ENCODE measurements at places on chromosomes 4 and X.

DNA sequence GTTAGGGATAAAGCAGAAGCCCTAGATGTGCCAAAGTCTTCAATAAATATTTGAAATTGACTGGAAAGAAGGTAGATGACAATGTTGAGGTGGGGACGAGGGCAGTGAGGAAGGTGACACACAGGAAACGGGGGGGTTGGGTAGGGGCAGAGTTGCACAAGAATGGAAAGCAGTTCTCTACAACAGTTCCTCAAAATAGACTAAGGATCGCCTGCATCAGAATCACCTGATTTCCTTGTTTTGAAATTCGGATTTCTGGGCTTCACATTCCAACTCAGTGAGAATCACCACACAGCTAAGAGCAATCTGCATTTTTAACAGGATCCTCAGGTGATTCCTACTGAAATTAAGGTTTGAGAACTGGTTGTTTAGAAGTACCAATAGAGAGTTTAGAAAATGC lies 70.6 kb downstream of the ARFIP1 start:
- no peak for DNase-seq

GRCh38 chr4:40702800-40703151 lies 47.0 kb upstream of the NSUN7 start:
- DNase-seq: peak; percentile 76

DNA sequence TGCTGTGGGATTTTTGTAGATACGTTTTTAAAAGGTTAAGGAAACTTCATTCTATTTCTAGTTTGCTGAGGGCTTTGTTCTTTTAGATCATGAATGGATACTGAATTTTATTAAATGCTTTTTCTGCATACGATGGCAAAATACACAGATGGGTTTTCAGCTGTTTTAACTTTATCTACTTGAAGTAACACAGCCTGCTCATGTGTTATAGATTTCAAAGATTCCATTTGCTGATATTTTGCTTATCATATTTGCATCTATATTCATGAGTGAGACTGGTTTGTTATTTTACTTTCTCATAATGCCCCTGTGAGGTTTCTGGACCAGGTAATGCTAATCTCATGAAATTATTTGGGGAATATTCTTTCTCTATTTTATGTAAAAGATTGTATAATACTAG lies 34.5 kb upstream of the HERC5 start:
- no peak for DNase-seq

DNA sequence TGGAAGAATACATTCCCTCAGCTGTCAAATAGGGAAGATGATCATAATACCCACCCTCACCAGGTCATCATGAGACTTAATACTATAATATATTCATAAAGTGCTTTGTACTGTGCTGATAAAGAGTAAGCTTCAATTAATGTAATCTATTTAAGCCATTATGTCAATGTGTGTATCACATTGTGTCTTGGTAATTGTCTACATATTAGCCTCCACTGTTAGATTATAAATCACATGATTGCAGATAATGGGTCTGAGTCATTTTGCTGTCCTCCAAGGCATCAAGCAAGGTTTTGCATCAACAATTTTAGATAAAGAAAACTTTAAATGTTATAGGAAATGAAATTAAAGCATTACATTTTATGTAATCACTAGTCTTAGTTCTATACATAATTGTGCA lies 45.2 kb upstream of the CEP135 start:
- no peak for DNase-seq

DNA sequence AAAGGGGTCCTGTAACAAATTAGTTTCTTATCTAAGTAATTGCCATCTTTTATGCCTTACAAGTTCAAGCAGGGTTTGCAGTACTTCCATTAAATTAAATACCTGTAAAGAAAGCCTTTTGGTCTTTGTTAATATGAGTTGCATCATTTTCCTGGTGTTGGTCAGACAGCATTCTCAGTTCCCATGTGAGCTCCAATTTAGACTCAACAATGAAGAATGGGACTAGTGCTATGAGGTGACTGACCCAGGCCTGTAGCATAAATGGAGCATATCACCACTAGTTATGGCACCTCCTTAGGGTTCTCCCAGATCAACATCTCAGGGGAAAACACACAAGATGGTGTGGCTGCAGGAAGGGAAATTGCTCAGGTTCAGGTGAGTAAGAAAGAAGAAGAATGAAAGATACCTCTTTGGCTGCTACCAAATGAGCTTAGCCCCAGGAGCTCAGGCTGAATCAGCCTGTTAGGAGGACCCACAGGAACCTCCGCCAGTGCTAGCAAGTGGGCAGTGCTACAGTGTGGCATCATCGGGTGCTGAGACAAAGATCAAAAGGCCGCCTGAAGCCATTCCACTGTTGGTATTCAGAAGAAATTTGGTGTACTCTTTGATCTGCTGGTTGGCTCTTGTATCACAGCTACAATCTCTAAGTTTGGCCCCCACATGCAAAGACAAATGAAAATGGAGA lies 1.8 kb downstream of the TTC29 start:
- no peak for DNase-seq

DNA sequence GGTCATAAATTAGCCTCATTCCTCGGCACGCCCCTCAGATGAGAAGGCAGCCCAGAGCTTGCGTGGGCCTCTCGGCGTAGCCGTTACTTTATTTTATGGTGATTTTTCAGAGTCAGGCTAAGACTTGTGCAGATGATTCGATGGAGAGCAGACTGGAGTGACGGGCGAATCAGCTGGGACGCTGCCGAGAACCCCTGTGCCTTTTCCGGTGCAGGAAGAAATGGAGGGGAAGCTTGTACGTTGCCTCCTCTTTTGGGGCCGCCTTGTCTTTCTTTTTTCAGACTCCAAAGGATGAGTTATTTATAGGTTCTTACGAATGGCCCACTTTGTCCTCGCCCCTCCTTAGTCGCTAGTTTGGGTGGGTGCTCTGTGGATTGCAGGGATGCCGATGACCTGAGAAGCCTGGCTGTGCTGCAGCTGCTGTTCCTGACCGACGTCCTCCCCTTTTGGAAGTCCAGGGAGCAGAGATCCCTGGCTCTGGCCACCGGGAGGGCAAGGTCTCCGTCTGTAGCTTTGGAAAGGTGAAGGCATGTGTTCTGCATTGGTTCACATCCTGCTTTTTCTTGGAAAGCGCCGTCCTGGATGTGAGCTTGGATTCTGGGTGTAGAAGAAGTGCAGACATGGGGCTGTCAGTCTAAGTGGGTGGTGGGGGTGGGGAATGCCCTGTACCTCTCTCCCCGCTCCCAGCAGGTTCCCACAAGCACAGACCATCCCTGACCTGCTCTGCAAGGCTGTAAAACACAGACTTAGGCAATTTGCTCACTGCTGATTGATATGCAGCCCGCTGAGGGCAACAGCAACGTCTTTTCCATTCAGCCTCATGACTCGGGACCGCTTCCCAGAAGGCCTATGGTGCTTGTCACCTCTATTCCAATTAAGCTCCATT lies 9.3 kb downstream of the SORCS2 start:
- no peak for DNase-seq

DNA sequence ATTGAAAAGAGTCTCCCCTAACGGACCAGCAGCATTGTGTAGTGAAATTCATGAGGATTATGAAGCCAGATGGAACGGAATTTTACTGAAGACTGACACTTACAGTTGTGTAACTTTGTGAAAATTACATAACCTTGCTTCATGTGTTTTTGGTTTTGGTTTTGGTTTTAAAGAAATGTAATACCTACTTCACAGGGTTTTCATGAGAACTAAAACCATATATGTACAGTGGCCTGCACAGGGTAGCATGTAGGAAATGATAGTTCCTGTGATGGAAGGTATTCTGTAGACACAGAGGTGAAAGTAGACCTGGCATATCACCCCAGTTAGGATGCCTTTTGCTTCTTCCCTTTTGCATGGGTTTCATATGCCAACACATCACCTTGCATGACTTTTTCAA lies 247.0 kb downstream of the BANK1 start:
- DNase-seq: no peak

DNA sequence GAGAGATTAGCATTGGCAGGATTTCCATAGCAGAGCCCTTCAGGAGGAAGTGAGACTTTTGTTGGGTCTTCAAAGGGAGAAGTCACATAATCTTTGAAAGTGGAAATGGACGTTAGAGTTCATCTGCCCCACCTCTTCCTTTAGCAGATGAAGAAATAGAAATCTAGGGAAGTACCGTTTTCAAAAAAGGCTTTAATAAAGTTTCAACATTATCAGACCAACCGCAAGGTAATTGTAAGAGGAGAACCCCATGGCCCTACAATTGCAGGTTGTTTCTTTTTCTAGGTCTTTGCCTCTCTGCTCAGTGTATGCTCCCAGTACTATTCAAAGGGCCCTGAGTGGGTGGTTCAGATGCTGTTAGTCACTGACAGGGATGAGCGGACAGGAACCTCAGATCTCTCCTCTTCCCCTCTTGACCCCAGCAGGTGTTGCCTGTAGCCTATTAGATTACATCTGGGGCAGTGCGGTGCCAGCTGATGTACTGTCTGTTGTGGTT lies 48.6 kb upstream of the AP1S2 start:
- no peak for DNase-seq

GRCh38 chr4:100461807-100462605 lies 55.8 kb downstream of the EMCN start:
- DNase-seq: no peak

DNA sequence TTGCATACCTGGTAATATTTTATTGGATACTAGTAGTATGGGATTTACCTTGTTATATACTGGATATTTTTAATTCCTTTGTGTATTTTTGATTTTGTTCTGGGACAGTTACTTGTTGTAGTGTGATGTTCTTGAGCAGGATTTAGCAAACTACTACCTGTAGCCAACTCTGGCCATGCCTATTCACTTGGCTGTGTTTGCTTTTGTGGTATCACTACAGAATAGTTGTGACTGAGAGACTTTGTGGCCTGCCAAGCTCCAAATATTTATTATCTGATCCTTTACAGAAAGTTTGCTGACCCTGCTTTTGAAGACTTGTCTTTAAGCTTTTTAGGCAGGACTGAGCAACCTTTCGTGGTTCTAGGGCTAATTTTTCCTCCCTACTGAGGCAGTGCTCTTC lies 17.8 kb downstream of the ZCCHC4 start:
- no peak for DNase-seq

DNA sequence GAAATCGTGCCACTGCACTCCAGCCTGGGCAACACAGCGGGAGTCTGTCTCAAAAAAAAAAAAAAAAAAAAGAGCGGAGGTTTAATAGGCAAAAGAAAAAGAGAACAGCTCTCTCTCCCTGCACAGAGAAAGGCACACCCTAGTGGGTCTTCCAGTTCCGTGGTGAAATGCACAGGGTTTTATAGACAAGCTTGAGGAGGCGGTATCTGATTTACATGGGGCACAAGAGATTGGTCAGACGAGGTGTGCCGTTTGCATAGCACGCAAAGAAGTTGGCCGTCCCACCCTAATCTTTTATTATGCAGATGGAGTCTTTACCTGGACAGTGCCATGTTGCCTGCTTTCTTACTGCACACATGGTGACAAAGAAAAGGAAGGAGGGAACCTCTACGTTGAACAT lies 33.5 kb upstream of the REST start:
- no peak for DNase-seq

GRCh38 chr4:74654230-74654681 lies 140.1 kb downstream of the BTC start:
- DNase-seq: no peak

All from stimulated activated naive CD8-positive, alpha-beta T cell treated with anti-CD3 and anti-CD28 coated beads, Interleukin-15, amount 100 ng/mL, for 72 hours (primary cell).